Cardiac fibroblast (primary cell): ENCODE measurements at places on chromosomes 7 and 10.
A peak's percentile ranks its signal among the peaks of the same experiment; 100 is the strongest.

DNA sequence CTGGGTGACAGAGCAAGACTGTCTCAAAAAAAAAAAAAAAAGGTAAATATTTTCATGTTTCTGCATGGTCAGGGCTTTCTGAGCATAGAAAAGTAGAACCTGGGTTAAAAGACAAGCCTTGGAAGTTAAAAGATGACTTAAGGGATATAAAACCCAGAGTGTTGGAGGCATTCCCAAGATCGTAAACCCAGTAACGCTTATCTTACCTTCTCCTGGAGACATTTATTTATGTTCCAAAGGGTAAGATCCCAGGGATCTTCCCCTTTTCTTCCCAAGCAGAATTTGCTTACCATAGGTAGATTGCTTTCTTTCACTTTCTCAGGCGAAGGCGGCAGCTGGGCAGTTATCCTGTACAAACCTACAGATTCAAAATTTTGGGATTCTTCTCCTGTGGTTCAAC lies 22.2 kb downstream of the SUGCT start:
- no peak for DNase-seq

DNA sequence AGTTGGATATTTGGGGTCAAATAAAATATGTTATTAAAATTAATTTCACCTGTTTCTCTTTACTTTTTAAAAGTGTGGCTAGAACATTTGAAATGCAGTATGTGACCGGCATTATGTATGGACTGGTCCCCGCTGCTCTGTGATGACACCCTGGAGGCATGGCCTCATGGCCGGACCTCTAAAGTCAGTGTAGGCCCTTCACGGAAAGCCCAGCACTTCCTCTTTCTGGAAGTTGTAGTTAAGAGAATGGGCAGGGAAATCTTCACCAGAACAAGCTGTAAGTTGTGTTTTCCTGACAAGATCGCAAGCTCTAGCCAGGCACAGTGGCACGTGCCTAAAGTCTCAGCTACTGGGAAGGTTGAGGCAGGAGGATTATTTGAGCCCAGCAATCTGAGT lies 38.3 kb upstream of the SRGN start:
- no peak for DNase-seq

- no peak for DNase-seq
These were observed 248.2 kb upstream of the PPP2R2D start for GRCh38 chr10:131652438-131653139.

GRCh38 chr7:135374736-135375135 lies 135.2 kb downstream of the CNOT4 start:
- DNase-seq = no peak

DNA sequence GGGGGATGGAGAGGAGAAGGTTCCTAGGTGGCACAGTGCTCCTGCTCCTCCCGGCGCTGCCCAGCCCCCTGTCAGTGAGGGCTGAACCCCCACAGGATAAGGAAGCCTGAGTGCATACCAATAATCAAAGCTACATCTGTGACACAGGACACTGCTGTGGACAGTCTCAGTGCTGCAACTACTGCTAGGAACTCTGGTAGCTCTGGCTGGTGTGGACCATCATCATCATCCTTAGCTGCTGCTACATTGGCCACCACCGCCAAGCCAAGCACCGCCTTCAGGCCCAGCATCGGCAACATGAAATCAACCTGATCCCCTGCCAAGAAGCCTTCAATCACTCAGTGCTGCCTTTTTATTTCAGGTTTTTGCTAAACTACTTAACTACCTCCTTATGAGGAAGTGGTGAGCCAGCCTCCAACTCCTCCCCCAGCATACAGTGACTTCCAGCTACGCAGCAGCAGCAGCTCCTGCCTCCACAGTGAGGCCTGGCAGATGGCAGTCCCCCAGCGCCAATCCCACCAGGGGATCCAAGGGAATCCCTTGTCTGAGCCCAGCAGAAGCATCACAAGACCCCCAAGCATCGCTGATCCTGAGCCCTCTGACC lies 32.1 kb upstream of the SLC26A4 start:
- no peak for DNase-seq

DNA sequence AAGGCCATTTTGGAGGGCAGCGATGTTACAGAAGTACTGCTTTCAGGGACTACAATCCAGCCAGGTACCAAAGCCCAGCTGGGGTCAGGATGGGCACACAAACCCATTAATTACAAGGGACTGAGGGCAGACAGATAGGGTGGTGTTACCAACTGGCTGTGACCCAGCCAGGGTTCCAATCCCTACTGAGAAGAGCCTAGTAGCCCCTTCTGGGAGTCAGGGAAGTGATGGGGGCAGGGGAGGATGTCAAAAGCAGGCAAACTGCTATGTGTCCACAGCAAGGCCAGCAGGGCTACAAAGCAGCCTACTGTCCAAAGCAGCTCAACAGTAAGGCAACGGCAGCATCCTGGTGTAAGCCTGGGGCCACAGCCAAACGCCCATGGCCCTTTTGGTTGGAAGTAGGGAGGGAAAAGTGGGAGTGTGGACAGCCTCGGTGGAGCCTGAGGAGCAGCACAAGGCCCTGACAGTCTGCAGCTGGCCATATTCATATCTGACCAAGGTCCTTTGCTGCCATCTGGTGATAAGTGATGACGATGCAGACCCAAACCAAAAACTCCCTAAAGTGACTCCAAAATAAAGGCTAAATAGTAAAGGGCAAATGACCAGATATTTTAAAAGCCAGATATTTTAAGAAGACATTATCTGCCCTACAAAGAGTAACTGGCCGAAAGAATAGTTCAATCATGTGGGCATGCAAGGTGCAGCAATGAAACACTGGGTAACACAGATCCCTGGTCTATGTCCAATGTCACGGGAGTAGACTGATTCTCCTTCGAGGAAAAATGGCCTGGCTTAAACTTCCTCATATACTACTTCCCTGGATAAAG lies 56.9 kb downstream of the XPNPEP1 start:
- DNase-seq = peak; percentile 33

DNA sequence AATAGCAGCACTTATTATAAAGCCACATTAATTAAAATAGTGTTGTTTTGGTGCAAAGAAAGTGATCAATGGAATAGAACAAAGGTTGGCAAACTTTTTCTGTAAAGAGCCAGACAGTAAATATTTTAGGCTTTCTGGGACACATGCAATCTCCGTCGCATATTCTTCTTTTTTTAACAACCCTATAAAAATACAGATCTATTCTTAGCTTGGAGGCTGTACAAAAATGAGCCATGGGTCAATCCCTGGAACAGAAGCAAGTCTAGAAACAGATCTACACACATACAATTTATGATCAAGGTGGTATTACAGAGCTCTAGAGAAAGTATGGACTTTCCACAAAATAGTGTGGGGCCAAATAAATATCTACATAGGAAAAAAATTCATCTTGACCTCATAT lies 71.8 kb downstream of the ARHGAP21 start:
- DNase-seq = no peak

DNA sequence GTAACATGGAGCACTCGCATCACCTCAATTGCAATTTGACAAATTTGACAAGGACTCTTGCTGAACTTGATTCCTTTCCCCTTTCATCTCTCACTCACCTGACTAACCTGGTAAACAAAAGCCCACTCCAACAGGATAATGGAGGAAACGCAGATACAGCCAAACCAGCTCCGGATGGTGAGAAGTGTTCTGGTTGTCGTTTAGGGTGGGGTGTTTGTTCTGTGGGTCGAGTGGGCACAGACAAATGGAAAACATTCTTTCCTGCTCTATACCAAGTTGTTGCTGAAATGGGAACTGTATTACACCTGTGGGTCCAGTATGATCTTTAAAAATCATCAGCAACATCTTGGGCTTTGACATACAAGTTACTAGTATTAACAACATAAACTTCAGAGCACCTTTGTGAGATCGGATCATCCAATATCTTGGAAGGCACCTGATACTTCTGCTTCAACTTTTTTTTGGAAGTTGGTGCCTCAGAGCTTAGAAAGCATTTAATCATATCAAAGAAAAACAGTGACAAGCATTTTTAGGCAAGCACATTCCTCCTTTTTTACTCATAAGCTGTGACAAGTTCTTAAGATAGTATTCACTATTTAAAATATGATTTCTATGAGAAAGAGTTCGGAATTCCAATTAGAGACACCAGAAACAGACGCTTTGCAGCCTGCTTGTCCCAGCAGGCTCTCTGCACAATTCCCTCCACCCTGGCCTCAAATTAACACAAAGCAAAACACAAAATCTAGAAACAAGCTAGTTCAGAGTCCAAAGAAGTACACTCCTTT lies 58.1 kb downstream of the CCDC186 start:
- DNase-seq = no peak

GRCh38 chr10:126046831-126047230 lies 150.5 kb downstream of the FANK1 start:
- DNase-seq = no peak
